GM04504 (cell line): ENCODE measurements at places on chromosomes 12 and 14.

DNA sequence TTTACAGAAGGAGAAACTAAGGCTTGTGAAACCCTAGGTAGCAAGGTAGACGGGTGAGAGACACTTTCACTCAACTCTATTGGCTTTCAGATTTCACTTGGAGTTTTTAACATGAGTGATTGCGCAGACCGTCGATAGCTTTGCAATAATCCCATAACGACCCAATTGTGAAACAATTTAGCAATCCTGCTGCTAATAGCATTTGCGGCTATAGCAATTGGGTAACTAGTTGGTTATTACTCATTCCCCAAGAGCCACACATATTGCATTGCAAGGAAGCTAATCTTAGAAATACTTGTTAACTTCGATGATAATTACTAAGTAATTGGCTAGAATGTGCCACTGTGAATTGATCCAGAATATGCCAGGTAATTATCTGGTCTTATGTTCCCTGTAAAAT is 159.9 kb upstream of the NOS1 start:
- DNase-seq, result no peak

DNA sequence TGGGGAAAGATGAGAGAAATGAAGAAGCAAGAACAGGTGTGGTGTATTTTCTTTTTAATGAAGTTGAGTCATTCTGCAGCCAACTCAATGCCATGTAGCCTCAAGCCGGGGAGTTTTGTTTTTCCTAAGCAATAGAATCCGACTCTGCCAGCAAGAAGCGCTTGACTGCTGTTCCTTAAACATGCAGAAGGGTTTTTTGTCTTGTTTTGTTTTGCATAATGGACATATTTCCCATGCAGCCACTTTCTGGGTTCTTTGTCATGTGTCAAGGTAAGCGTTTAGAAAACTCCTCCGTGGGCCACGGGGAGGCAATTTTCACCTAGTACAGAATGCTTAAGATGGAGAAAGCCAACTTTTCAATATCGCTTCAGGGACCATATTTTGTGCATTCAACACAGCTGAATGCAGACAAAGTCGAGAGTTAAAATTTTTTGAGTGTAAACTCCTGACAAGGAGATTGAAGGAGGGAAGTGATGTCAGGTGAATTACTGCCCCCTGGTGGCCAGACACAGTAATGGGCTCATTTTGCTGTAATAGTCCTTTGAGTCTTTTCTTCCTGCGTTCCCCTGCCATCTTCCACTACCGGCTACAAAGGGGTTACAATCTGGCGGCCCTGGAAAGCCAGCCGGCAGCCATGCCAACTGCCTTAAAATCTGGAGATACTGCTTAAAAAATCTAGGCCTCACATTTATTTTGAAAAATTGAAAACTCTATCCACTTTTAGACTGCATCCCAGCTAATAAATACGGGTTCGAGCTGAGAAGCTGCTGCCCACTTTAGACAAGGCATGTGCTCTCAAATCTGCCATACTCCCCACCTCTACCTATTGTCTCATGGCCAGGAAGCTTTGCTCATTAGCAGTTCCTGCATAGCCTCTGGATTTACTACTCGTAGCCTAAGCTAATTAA is 3.2 kb upstream of the FICD start:
- peak; percentile 33 for DNase-seq

GRCh38 chr14:75709207-75709812 is 48.3 kb downstream of the TTLL5 start:
- peak; percentile 57 for DNase-seq

DNA sequence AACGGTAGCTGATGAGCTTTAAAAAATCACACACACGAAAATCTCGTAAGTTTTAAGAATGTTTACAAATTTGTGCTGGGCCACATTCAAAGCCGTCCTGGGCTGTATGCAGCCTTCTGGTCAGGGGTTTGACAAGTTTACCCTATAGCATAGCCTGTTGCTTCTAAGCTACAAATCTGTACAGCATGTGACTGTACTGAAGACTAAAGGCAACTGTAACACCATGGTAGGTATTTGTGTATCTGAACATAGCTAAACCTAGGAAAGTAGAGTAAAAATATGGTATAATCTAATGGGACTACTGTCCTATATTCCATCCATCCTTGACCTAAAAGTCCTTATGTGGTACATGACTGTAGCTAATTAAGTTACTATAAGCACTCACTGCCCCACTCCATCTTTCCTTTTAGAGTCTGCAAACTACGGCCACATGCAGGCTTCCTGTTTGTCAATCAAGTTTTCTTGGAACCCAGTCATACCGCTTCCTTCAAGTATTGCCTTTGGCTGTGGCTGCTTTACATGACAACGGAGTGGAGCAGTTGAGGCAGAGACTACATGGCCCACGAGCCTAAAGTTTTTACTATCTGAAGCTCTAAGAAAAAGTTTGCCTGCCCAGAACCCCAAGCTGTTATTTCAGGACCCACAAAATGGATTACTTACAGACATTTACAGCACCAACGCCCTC is 18.5 kb downstream of the KRT7 start:
- no peak for DNase-seq

DNA sequence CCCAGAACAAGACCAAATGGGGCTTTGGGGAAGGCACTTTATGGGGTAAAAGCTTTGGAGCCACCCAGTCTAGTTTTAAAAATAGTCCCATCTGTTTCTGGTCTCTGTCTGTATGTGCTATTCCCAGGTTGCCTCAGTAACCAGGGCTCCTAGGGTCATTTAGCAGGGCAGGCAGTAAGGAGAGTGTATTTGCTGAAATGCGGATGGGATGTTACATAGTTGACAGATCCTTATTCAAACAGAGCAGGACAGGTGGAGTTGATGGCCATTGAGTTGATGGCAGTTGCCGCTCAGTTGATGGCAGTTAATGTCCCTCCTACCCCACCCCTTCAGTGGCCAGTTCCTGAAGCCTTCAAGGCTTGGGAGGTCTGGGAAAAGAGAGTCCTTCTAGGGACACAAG is 4.6 kb downstream of the ZC3H10 start:
- no peak for DNase-seq

GRCh38 chr12:32454075-32454474 is 54.7 kb downstream of the FGD4 start:
- no peak for DNase-seq

DNA sequence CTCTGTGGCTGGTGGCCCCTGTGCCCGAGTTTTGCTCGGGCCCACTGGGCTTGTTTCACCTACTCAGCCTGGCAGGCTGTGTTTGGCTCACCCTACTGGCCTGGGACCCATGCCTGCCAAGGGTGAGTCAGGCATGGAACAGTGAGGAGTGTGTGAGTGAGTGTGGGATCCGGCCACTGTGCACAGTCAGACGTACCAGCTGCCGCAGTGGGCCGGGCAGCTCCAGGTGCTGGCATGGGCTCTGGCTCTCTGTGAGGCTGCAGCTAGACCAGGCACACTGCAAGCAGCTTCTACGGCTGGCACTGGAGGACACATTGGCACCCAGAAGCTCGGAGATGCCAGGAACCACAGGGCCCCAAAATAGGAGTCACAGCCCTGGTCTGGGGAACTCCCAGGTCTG is 40.6 kb downstream of the HSD17B6 start:
- no peak for DNase-seq
